ENCODE measurements at places on chromosomes 7 and 10.
A peak's percentile ranks its signal among the peaks of the same experiment; 100 is the strongest.

- peak; percentile 83 for DNase-seq
These were observed 119.5 kb downstream of the CPED1 start for GRCh38 chr7:121107923-121108498.

- peak; percentile 53 for DNase-seq
These were observed 94.9 kb downstream of the AKR1D1 start for GRCh38 chr7:138170959-138171703.

DNA sequence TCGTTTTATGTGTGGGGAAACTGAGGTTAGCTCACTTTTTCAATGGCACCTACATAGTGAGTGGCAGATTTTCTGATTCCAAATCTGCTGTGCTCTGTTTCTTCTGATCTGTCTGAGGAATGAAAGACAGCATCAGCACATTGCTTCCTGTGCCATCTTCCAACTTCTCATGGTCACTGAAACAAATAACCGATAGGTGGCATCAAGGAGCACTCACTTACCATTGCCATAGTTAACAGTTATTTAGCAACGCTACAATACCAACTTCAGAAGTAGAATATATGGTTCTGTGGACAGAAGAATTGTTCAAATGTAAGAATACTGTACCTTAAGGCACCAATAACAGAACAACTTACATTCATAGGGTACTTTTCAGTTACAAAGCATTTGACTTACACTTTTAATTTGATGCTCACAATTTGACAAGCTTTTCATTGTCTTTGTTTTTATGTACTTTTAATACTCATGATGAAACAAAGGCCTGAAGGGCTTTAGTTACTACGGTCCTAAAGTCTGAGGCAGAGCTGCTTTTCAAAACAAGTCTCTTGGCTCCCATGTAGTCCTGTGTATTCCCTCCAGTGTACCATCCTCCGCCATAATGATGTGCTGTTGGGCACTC lies 228.9 kb upstream of the TCF7L2 start:
- peak; percentile 64 for DNase-seq

DNA sequence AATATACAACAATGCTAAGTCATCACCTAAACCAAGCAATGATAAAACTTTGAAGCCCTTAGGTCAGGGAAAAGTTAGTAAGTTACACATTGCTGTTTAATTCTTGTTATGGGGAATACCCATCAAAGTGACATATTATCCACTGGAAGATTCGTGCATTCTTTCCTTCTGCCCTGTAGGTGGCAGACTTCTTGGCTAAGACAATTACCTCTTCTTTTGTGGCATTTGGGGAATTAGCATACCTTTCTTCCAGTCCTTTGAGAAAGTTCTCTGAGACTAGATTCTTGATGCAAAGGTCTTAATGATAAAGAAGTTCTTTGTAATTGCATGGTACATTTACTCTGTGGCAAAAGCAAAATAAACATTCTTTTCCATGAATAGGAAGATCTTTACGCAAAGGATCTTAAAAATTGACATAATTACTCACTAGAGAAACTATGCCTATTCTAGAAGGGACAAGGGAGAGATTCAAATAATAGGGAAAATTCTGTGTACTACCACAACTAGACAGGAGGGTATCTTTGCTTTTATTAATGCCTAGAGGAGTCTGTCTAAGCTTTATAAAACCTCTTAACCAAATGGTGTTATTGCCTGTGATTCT lies 395.9 kb downstream of the GRM8 start:
- peak; percentile 3 for DNase-seq

DNA sequence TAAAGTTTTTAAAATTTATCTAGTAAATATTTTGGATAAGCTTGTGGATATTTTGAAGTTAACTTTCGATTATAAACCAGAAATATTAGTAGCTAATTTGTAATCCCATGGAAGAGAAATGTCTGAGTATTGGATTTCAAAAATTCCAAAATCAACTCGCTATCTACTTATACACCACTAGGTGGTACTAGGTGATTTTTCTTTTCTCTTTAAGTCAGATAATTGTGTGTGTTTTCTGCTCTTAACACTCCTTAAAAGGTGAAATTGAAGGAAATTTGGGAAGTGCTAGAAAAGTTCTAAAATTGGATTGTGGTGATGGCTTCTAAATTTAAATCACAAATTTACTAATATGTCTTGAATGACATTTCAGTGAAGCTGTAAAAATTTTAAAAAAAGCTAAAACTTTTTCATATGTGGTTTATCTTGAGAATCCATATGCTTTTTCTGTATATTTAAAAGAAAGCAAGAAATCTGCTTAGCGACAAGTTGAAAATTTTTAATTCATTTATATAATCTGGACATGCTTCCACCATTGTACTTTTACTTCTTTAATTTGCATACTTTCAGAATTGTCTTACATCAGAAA lies 90.2 kb downstream of the IPMK start:
- peak; percentile 44 for DNase-seq

- no peak for DNase-seq
These were observed 89.0 kb downstream of the AMPH start for GRCh38 chr7:38542156-38542555.

DNA sequence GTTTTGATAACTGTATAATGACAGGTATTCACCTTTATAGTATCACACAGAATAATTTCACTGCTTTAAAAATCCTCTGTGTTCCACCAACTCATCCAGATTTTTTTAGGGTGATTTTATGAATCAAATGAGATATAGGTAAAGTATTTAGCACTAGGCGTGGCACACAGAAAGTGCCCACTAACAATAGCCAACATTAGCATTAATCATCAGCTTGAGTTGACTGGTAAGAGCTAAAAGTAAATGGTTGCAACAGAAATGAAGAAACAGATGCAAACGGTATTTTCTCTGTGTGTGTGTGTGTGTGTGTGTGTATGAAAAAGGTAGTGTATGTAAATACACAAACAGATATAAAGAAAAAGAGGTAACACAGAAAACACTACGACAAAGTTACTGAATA lies 378.8 kb upstream of the ETV1 start:
- DNase-seq, result no peak

DNA sequence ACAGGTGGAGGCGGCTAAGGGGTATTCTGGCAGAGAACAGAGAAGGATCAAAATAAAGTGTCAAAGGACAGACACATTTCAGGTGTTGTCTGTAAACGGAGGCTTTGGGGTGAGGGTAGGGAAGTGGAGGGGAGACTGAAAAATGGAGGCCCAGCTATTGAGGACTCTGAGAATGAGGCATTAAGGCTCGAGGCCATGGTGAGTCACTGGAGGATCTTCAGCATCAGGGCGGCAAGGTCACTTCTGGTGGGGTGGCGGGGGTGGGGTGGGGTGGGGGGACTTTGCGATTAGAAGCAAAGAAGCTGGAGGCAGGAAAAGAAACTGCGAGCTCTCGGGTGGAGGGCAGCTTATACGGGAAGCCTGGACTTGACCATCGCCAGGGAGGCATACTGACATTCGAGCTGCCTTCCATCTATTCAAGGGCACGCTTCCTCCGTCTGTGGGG lies 58.4 kb upstream of the PCGF5 start:
- DNase-seq, result peak; percentile 20

GRCh38 chr7:102279537-102280400 lies 6.9 kb upstream of the SH2B2 start:
- peak; percentile 62 for DNase-seq

DNA sequence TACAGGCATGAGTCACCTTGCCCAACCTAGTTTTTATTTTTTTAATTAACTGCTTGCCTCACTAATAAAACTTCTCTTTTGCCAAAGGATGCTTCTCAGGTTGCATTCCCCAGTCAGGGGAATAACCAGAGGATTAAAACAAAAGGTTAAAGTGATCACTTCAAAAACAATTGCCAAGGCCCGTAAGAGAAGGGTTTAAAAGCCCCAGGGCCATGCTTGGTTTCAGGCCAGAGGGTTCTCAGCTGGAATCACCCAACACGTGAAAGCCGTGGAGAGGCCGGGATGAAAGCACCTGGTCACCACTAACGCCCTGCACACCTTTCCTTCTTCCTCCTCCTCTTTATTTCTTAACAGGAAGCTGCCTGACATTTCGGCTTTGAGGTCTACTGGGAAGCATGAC lies 587.5 kb downstream of the PTPRN2 start:
- DNase-seq, result no peak

DNA sequence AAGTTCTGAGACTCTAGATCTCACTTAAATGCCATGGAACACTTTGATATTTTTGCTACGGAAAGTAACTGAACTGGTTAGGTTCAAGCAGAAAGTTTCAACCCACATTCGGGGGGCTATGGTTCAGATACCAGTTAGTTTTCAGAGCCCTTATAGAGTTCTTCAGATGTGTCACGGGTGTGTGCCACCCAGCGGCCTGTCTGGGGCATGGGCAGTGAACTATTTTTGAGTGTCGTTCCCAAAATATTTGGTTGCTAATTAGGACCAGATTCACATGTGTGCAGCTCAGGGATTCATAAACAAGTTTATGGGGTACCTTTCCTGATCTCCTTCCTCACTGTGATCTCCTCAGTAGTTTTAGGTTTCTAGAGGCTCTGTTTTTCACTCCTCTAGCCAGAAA lies 271.9 kb downstream of the C7orf25 start:
- no peak for DNase-seq

- DNase-seq, result no peak
These were observed 217.3 kb downstream of the RPS24 start for GRCh38 chr10:78251016-78251385.

- no peak for DNase-seq
These were observed 17.3 kb upstream of the ADARB2 start for GRCh38 chr10:1754506-1755153.

DNA sequence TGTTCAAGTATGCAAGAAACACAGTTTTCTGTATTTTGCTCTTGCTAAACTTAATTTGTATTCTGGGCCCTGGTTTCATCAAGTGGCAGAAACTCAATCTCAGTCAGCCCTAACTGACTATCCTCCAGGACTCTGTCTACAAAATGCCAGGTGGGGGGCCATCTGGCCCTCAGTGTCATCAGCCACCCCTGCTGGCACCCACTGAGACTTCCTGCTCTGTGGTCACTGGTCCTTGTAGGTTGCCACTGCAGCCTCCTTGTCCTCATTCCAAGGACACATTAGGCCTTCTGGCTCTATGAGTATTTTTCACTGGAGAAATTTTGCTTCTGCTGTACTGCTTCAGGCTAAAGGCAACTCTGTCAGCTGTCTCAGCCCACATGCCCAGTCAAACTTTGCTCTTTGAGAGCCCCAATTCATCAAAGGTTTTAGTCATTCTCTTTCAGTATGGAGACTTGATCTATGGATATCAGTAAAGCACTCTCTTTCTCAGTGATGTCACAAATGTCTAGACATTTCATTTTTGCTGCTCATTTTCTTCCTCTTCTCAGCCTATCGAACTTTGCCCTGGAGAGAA lies 163.6 kb downstream of the KCND2 start:
- DNase-seq, result no peak

GRCh38 chr10:89554433-89554832 lies 19.0 kb upstream of the SLC16A12 start:
- no peak for DNase-seq

- DNase-seq, result peak; percentile 71
These were observed 21.1 kb downstream of the FAM53B start for GRCh38 chr10:124722798-124723783.

GRCh38 chr10:111379534-111380187 lies 302.8 kb downstream of the ADRA2A start:
- DNase-seq, result no peak

DNA sequence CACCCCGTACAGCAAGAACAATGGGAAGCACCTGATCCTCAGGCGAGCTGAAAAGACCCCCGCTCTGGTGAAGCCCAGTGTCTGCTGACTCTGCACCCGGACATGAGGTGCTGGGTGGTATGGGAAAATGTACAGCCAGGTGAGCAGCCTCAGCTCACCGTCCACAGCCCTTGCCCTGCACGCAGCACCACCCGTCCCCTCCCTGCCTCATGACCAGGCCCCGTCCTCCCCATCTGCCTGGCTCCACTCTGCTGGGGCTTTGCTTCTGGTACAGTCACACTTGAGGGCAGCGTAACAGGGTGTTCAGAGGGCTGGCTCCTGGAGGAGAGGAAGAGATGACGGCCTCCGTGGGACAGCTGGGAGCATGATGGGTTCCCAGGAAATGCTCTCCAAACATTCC lies 49.1 kb downstream of the NCAPG2 start:
- DNase-seq, result no peak

- DNase-seq, result no peak
These were observed 35.8 kb upstream of the NRF1 start for GRCh38 chr7:129575699-129576098.

GRCh38 chr10:93652857-93653256 lies 40.5 kb downstream of the PDE6C start:
- no peak for DNase-seq

DNA sequence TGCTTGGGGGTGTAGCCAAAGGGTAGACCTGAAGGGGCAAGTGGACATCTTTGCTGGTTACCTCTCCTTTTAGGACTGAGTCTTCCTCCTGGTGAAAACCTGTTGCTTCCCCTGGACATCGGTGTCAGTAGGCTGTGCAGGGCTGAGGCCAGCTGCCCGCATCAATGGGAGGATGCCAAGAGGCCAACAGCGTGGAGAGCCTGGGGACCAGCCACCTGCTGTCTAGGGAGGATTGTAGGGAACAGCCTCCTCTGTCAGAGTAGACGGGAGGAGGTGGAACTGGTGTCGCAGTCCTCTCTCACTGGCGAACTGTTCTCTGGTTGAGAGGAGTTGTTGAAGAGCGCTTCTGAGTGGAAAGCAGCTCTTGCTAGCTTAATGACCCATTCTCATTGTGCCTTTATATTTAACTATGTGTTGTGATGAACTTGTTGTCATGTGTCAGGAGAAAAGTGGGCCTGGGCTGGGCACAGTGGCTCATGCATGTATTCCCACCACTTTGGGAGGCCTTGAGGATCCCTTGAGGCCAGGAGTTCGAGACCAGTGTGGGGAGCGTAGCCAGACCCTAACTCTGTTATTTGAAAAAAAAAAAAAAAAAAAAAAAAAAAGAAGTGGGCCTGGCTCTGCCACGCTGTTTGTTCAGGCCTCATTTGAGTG lies 1.8 kb downstream of the SUFU start:
- no peak for DNase-seq

GRCh38 chr10:102434394-102435132 lies 2.2 kb upstream of the CUEDC2 start:
- DNase-seq, result peak; percentile 90

- DNase-seq, result no peak
These were observed 193.3 kb downstream of the ADK start for GRCh38 chr10:74344306-74344705.

GRCh38 chr7:24908166-24908565 lies 71.8 kb downstream of the OSBPL3 start:
- DNase-seq, result no peak

GRCh38 chr7:11726001-11726793 lies 105.8 kb downstream of the THSD7A start:
- no peak for DNase-seq

DNA sequence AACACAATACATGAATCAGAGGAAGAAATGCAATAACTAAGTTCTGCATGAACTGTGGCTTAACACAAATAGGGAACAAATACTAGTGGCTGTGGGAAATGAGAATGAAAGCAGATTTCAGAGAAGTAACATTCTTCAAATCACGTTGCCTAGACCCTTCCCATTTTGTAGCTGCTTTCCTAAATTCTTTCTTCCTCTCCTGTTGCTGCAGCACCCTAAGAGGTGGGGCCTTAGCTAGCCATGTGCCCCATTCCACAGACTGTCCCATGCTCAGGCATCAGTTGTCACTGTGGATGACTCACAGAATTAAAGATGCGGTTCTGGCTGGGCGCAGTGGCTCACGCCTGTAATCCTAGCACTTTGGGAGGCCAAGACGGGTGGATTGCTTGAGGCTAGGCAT lies 704.7 kb upstream of the C7orf33 start:
- DNase-seq, result peak; percentile 71

GRCh38 chr10:72082856-72083789 lies 5.2 kb downstream of the SPOCK2 start:
- DNase-seq, result no peak

Data from suppressor macrophage treated with lipopolysaccharide for 4 hours (primary cell).